Activated T-helper 2 cell treated with anti-CD3 and anti-CD28 coated beads, Interferon-gamma antibody, Interleukin-2, Interleukin-4, amounts not matched to agents 10 μg/mL and 5 μg/mL and 100 μg/mL, durations not matched to agents 14 hours and 24 hours and 36 hours (primary cell): ENCODE measurements at places on chromosomes 5 and 9. TPM values are rescaled to one million over a fixed set of nuclear protein-coding genes. Genes with fewer than 3 reads are reported as not detected.
A peak's percentile ranks its signal among the peaks of the same experiment; 100 is the strongest.

DNA sequence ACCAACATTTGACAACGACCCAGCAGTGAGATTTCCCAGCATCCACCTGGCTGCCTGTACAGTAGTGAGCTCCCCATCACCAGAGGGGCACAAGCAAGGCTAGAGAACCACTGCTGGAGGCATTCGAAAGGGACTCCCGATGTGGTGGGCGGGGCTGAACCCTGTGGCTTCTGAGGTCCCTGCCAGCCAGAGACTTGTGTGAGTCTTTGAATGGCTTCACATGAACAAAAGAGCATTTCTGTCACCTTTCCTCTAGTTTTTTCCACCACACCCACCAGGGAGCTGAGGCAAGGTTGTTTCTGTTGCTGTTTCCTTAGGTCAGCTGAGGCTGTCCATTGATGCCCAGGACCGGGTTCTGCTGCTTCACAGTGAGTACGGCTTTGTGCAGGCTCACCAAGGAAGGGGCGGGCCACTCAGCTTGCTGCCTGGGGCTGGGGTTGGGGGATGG lies 15.7 kb downstream of the RGS3 start:
- no peak overlapping the region for H3K4me3 ChIP-seq
- H3K36me3 ChIP-seq: no peaks in the 10 kb centered on the region
- peak; percentile 32 for DNase-seq
- no peak overlapping the region for H3K27ac ChIP-seq
- H3K4me1 ChIP-seq: peaks cover 10% of the 10 kb centered on the region

DNA sequence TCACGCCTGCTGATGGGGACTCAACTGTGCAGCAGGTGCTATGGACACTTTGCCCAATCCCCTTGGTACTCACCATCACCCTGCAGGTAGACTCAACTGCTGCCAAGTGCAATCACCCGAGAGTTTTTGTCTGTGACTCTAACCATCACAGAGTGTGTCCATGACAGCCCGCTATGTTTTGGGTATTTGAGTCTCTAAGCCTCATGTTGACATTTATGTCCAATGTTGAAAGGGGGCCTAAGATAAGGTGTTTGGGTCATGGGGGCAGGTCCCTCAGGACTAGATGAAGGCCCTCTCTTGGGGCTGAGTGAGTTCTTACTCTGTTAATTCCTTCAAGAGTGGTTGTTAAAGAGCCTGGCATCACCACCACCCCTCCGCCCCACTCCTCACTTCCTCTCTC lies 44.1 kb upstream of the GABRP start:
- H3K27me3 ChIP-seq: peaks cover 12% of the 10 kb centered on the region
- no peak for DNase-seq
- no peaks in the 10 kb centered on the region for H3K36me3 ChIP-seq
- H3K4me3 ChIP-seq: no peak overlapping the region
- no peaks in the 10 kb centered on the region for H3K4me1 ChIP-seq
- H3K27ac ChIP-seq: no peak overlapping the region

- no peaks in the 10 kb centered on the region for H3K4me1 ChIP-seq
- no peak for DNase-seq
- H3K36me3 ChIP-seq: no peaks in the 10 kb centered on the region
- H3K4me3 ChIP-seq: no peak overlapping the region
- peaks cover 6% of the 10 kb centered on the region for H3K27me3 ChIP-seq
Measured at GRCh38 chr5:106587-106986, 14.6 kb downstream of the PLEKHG4B start.

- H3K27ac ChIP-seq: peak overlapping the region; percentile 87
- H3K36me3 ChIP-seq: peaks cover 14% of the 10 kb centered on the region
- DNase-seq: no peak
- peaks cover 91% of the 10 kb centered on the region for H3K4me1 ChIP-seq
- H3K4me3 ChIP-seq: peak overlapping the region; percentile 79
Measured at GRCh38 chr5:119333421-119333851, 22.4 kb upstream of the TNFAIP8 start.

- no peak overlapping the region for H3K27ac ChIP-seq
- H3K36me3 ChIP-seq: no peaks in the 10 kb centered on the region
- no peak overlapping the region for H3K4me3 ChIP-seq
- H3K27me3 ChIP-seq: no peaks in the 10 kb centered on the region
- DNase-seq: no peak
- no peaks in the 10 kb centered on the region for H3K4me1 ChIP-seq
Measured at GRCh38 chr5:19782566-19782965, 205.4 kb downstream of the CDH18 start.

DNA sequence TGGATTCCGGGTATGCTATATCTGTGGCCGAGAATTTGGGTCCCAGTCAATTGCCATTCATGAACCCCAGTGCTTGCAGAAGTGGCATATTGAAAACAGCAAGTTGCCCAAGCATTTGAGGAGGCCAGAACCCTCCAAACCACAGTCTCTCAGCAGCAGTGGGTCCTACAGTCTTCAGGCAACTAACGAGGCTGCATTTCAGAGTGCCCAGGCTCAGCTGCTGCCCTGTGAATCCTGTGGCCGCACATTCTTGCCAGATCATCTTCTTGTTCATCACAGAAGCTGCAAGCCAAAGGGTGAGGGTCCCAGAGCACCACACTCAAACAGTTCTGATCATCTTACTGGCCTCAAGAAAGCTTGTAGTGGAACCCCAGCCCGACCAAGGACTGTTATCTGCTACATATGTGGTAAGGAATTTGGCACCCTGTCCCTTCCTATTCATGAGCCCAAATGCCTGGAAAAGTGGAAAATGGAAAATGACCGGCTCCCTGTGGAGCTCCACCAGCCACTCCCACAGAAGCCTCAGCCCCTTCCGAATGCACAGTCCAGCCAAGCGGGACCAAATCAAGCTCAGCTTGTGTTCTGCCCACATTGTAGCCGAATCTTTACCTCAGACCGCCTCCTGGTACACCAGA lies 23.0 kb downstream of the ZNF474 start:
- no peak overlapping the region for H3K4me3 ChIP-seq
- peaks cover 11% of the 10 kb centered on the region for H3K4me1 ChIP-seq
- no peak for DNase-seq
- H3K36me3 ChIP-seq: no peaks in the 10 kb centered on the region

DNA sequence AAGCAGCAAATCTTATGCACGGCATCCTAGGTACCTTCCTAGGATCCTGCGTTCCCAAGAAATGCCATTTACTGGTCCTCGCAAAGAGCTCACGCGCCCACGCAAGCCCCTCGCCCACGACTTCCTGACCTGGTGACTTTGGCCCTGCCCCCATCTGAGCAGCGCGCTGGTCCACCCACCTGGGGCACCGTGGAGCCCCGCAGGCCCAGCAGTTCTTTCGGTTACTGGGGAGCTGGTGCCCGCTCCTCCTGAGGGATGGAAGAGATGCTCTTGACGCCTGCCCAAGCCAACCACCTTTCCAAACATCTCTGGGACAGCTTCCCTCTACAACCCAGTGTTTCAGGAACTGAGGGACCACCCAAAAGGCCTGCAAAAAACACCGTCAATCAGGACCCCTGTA lies 16.7 kb downstream of the EQTN start:
- H3K4me3 ChIP-seq: no peak overlapping the region
- H3K36me3 ChIP-seq: no peaks in the 10 kb centered on the region
- no peaks in the 10 kb centered on the region for H3K4me1 ChIP-seq
- DNase-seq: no peak
- no peaks in the 10 kb centered on the region for H3K27me3 ChIP-seq

- no peaks in the 10 kb centered on the region for H3K4me1 ChIP-seq
- DNase-seq: no peak
- H3K27me3 ChIP-seq: no peaks in the 10 kb centered on the region
- H3K27ac ChIP-seq: no peak overlapping the region
Measured at GRCh38 chr9:85443190-85443598, 298.6 kb downstream of the AGTPBP1 start.

DNA sequence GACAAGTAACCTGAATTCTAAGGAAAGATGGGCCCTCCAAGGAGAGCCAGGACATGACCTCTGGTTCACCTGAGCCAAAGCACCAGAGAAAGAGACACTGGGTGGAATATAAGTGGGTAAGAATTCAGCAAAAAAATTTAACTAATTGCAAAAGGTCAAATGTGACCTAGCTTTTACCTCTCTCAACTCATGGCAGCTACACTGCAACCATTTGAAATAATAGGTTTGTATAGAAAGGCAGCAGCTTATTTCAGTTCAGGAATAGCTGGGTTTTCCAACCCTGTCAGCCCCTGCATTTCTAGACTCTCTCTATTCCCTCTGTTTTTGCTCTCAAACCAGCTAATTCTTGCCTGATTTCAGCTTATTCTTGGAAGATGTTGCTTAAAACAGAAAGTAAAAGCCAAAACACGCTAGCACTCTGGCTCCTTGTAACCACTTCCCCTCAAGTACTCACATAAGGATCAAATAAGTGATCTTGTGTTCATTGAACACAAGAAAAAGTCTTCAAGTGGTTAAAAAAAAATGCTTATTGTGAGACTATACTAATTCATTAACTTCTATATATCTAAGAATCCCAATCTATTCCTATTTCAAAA lies 101.1 kb upstream of the NR4A3 start:
- H3K36me3 ChIP-seq: no peaks in the 10 kb centered on the region
- no peak for DNase-seq
- peak overlapping the region; percentile 69 for H3K4me3 ChIP-seq
- peaks cover 30% of the 10 kb centered on the region for H3K4me1 ChIP-seq

DNA sequence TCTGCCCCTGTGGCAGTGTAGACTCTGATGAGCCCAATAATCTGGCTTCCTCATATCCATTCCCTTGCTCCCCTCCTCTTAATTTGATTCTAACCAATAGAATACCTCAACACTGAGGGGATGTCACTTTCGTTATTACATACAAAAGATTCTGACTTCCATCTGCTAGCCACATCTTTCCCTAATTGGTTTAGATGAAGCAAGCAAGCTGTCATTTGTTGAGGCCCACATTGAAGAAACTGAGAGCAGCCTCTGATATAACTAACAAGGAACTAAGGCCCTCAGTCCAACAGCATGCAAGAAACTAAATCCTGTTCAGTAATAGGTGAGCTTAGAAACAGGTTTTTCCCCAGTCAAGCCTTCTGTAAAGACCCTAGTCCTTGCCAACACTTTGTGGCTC lies 5.8 kb downstream of the ADAMTS6 start:
- peaks cover 8% of the 10 kb centered on the region for H3K27me3 ChIP-seq
- no peak for DNase-seq
- H3K4me1 ChIP-seq: peaks cover 4% of the 10 kb centered on the region
- H3K27ac ChIP-seq: no peak overlapping the region

TMEM252 gene
- total RNA-seq: not detected in 2 replicates

MTMR12 gene
- 22.7 and 23.5 TPM in 2 replicates for total RNA-seq
